ENCODE measurements at places on chromosomes 5 and 9.

- no peak for DNase-seq
Observed at GRCh38 chr5:135694012-135694411, 115.2 kb upstream of the CXCL14 start.

GRCh38 chr9:136304981-136305380, 1.1 kb upstream of the CCDC187 start:
- DNase-seq, result no peak

DNA sequence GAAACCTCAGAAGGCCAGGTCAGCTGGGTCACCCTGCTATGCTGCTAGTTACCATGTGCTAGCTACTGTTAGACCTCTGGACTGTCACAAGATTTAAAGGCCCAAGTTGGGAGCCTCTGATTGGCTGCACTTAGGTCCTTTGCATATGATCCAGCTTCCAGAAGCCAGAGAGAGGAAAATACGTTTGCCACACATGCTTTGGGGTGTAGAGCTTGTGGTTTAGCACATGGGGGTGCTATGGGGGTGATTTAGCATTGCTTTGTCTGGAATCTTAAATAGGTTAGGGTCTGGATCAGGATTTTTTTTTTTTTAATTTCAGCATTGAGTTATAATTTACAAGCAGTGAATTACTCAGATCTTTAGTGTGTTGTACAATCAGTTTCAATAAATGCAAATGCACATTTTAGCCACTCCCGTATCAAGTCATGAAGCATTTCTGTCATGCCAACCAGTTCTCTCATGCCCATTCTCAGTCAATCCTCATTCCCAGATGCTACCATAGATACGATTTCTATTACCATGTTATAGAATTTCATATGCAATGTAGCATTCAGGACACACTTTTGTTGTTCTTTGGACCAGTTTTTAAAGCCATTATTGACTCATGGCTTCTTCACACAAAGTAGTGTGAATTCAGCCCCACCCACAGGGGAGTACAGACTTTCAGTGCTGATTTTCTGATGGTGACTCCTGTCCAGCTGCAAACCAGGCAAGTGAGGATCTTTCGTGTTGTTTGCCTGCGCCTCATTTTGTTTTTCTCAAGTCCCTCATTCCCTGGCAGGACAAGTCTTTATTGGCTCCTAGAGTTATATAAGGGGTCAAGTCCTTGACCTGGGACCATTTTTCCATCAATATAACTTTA, 250.4 kb downstream of the LRRC70 start:
- no peak for DNase-seq

- no peak for DNase-seq
Observed at GRCh38 chr9:89730715-89731114, 125.9 kb downstream of the GADD45G start.

DNA sequence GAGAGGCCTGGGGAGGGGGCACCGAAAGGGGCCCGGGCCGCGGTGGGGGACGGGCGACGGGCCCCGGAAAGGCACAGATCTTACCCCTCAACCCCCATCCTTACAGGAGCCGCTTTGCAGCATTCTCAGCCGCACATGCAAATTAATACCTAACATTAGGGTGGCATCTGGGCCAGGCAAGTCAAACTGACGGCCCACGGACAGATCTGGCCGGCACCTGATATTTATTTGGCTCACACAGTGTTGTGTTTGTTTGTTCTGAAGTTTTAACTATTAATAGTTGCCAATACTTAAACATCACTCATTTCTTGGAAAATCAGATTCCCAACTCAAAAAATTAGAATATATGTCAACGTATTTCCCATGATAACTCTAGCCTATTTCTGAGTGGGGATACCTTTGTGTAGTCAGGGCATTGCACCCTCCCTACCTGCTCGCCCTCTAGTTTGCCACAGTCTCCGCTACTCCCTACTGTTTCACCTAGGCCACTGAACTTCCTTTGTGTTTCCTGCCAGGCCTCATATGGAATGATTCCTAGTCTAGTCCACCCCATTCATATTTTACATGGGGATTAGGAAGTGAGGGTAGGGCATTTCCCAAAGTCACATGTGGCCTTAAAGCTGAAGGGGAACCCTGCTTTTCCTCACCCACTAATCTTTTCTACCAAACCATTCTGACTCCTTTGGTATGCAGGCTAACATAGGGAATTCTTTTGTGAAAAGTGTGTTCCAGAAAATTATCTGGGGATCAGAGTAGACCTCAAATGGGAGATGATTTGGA, 71.9 kb upstream of the LARP1 start:
- DNase-seq, result no peak

GRCh38 chr5:115686738-115687074, 60.9 kb upstream of the TMED7 start:
- DNase-seq, result no peak

DNA sequence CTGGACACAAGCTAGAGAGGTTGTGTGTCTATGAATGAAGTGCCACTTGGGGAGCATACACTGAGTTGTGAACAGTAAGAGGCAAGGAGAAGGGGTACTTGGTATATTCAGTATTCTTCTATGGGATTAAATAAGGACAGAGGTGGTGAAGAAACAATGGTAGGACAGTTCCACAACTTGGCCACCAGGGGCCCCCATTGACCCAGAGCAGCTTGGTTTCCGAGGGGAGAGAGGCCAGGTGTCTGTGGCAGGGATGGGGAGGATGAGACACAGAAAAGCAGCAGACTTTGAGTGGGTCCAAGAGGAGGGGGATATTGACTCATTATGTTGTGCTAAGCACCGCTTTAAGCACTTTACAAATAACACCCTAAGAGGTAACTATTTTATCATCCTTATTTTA, 220.6 kb downstream of the MELK start:
- DNase-seq, result no peak

DNA sequence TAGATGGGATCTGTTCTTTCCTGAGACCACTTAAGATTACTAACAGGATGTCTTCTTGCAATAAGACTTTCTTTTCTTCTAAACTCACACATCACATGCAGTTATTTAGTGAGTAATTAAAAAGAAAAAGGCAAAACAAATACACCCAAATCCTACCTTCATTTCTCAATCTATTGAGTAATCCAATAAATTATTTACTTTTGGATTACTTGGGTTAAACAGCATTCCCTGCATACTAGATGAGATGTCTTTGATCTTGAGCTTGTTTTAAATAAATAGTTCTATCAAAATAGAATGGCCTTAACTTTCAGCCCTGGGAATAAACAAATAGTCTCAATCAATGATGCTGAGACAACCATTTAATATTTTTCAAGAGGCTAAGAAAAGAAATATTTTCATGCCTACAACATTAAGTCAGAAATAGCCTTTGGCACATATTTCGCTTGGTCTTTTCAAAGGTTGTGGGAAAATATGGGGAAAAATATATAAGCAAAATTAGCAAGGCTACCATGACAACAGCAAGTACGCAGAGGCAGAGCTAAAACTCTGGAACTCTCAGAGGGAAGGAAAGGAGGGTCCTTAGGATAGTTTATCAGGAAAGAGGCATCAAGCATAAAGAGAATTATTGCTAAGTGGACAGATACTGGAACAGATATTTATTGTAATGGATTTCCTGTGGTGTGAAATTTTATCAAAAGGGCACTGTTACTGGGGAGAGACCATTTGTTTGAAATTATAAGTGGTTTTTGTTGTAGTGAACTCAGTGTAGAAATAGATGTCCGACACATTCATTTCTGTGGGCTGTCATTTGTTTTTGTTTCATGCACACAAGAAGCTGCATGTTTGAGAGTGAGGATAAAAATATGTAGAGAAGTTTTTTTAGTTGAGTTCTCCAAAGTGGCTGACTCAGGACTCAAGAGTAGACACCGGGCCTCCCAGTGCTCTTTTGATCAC, 70.2 kb upstream of the CDH6 start:
- DNase-seq, result no peak

DNA sequence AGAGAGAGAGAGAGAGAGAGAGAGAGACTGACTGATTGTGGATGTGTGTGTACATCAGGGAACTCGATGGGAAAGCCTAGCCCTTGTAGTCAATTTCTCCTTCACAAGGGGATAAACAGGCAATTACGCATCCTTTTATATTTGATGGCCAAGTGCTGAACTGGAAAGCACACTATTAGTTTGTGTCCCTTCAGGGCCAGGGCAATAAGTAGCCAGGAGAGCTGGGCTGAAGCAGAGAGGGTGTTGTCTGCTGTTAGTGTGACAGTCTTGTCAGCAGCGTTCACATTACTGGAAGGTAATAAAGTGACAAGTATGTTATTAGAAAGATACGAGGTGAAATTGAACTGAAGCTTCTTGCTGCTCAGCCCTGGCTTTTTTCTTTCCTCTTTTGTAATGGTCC, 457.7 kb downstream of the BNC2 start:
- DNase-seq, result no peak

GRCh38 chr5:139565411-139566305, 4.5 kb downstream of the UBE2D2 start:
- DNase-seq, result no peak

GRCh38 chr5:88644676-88645075, 238.3 kb downstream of the MEF2C start:
- no peak for DNase-seq

DNA sequence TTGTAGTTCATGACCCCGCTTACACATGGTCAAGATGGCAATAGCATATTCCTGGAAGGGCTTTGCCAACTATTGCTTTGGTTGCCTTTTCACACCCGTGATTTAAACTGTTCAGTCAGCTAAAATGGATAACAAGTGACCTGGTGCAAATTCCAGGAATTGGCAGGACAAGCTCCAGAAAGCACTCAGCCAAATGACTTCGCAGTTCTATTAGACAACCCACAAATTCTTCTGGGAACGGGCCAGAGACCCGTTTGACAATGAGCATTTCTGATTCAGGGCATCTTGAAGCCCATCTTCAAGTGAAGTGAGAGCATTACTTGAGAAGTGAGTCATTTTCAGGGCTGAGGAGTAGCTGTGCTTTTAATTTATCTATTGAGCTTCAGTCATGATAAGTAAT, 165.0 kb downstream of the DROSHA start:
- no peak for DNase-seq

DNA sequence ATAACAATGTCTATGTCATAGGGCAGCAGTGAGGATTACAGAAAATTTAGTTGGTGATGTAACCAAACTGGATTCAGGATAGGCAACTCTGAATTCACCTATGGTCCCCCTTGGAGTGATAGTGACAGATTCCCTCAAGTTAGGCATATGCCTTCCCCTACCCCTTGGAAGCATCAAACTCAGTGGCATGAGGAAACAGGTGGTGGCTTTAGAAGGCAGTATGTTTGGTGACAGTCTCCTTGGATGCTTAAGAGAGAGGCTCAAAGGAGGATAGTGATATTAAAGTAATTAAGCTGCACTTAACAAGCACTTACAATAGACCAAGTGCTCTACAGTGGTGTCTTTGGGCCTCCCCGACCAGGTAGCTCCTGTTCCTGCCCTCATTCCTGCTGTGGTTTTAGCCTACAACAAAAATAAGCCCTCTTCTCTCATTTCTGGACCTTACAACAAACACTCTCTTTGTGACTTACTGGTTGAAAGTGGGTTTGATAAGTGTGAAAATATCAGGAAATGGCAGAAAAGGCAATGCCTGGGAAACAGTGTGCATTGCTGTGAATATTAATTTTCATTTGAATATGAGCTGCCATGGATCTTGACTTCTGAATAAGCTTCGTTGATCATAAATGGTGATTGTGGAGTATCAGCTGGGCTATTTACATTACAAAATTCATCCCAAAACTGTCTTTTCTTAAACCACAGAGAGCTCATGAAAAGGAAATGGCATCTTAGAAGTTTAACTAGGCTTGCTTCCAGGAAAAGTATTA, 29.2 kb downstream of the NR4A3 start:
- DNase-seq, result no peak

- DNase-seq, result no peak
Observed at GRCh38 chr9:104905153-104905901, 22.6 kb downstream of the ABCA1 start.

- DNase-seq, result no peak
Observed at GRCh38 chr9:37107701-37108100, 12.7 kb upstream of the ZCCHC7 start.

- no peak for DNase-seq
Observed at GRCh38 chr5:154732212-154732611, 23.0 kb upstream of the LARP1 start.

DNA sequence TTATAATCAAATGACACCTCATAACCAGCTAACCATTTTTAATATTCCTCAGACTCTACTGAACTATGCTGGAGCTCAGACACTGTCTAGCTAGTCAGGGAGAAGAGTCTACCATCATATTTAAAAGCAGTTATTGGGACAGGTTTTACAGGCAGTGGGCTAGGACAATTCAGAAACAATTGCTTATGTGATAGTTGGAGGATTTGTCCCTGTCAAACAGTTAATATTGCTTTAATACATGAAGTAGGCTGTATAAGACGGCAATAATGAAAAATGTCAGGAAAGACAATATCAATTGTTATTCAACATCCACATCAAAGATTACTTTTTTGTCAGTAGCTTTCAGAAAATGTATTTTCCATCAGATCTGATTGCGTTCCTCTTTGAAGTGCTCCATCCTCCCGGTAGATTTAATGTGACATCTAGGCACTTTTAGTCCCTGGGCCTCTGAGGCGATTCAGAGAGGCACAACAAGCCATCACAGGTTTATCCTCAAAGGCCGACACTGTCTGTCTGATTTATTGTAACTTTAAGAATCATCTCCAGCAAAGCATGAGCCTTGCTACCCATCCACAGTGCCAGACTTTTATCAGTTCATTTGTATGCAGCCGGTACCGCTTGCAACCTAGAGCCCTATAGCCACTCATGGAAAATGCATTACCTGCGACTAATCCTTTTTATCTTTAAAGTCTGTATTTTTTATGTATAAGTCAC, 152.2 kb downstream of the PSAT1 start:
- no peak for DNase-seq

GRCh38 chr9:70618784-70619183, 204.3 kb upstream of the KLF9 start:
- no peak for DNase-seq

DNA sequence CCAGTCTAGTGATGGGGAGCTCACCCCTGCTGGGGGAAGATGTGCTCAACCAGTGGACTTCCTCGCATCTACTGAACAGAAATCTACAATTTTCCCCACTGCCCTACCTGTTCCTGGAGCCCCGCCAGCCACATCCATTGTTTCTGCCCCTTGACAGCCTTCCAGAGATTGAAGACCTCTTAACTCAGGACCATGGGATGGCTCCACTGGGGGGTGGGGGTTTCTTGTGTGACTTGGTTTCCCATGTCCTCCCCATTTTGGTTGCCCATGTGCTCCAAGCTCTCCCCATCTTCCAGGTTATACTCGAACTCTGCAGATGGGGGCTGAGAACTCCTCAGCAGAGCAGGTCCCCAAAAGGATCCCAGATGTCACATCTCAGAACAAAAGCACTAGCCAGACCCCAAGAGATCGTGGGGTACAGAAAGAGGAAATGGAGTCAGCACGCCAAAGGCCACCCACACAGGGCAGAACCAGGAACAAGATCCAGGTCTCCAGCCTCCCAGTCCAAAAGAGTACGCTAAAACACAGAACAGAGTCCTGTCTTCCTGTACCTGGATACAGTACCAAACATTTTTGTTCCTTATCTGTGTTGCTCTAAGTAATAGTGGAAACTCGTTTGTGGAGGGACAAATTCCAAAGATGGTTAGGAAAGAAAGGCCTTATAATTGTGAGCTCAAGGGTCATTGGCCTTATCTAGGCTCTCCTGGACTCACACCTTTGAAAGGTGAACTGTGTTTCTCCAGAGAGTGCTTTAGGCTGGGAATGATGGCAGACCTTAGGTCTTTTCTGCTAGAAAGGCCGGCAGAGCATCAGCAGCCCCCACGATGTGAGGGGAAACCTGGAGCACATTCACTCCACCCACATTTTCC, 15.8 kb downstream of the CORO2A start:
- DNase-seq, result no peak

- peak; percentile 56 for DNase-seq
Observed at GRCh38 chr9:13358128-13358527, 78.6 kb upstream of the MPDZ start.

GRCh38 chr9:127578952-127579853, 32.9 kb upstream of the STXBP1 start:
- DNase-seq, result no peak

GRCh38 chr5:113281194-113281593, 153.6 kb downstream of the TSSK1B start:
- no peak for DNase-seq

Measured in forelimb muscle (tissue), 1 donor.